ENCODE measurements at places on chromosomes 6 and 20. TPM values are rescaled to one million over a fixed set of nuclear protein-coding genes. Genes with fewer than 3 reads are reported as not detected.
A peak's percentile ranks its signal among the peaks of the same experiment; 100 is the strongest.

DNA sequence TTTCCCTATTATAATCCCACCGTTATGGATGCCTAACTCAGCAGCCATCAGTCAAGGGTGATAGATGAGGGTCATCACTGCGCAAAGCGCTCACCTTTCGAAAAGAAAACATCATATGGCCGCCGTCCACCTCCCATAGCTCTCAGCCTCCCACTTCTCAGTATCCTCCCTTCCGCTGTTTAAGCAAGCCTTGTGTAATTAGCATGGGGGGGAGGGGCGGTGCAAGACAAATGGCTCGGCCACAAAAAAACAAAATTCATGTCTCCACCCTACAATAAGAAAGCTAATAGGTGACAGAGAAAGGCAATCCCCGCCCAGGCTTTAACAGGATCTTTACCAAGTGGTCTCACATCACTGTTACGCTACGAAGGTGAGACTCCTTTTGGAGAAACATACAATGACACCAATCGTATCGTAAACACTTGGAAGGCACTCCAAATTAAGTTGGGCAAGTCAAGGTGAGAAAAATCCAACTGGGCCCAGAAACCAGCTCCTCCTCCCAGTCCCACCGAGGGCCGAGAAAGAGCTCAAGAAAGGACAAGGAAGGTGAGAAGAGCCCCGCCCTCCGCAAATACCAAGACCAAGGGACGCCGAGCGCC lies 645 bp downstream of the DDX39B start:
- peak overlapping the region; percentile 95 for H3K27ac ChIP-seq
- H3K27me3 ChIP-seq, result no peaks in the 10 kb centered on the region
- H3K4me3 ChIP-seq, result peak overlapping the region; percentile 75

DNA sequence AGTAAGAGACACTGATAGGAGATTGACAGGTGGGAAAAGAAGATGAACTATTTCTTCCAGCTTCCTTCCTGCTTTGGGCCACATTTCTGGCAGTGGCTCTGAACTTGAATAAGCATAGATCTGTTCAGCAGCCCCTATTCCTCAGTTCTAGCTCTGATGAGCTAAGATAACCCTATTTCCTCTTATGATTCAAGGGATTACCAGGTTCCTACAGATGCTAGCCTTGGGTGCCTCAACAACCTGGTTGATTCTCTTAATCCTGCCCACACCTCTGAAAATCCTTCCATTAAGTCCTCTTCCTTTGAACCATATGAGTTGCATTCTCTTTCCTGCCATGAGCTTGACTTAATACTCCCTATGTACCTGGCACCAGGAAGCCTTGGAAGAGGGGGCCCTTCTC lies 49.8 kb upstream of the MOCS1 start:
- no peak overlapping the region for H3K27ac ChIP-seq
- no peak overlapping the region for H3K4me3 ChIP-seq
- no peak for DNase-seq

GRCh38 chr20:62339647-62340062 lies 27.5 kb downstream of the LAMA5 start:
- H3K36me3 ChIP-seq, result peaks cover 60% of the 10 kb centered on the region
- no peaks in the 10 kb centered on the region for H3K4me1 ChIP-seq
- H3K4me3 ChIP-seq, result no peak overlapping the region

GRCh38 chr6:90545448-90545847 lies 41.4 kb downstream of the MAP3K7 start:
- H3K4me3 ChIP-seq, result no peak overlapping the region
- no peak overlapping the region for H3K27ac ChIP-seq
- H3K27me3 ChIP-seq, result no peaks in the 10 kb centered on the region
- H3K36me3 ChIP-seq, result peaks cover 8% of the 10 kb centered on the region

- H3K4me1 ChIP-seq, result peaks cover 19% of the 10 kb centered on the region
- H3K27me3 ChIP-seq, result no peaks in the 10 kb centered on the region
- H3K27ac ChIP-seq, result no peak overlapping the region
- H3K36me3 ChIP-seq, result no peaks in the 10 kb centered on the region
- H3K4me3 ChIP-seq, result no peak overlapping the region
Measured at GRCh38 chr6:124536842-124537191, 425.4 kb upstream of the RNF217 start.

GRCh38 chr6:149216459-149216858 lies 101.1 kb upstream of the TAB2 start:
- H3K4me1 ChIP-seq, result no peaks in the 10 kb centered on the region
- H3K36me3 ChIP-seq, result no peaks in the 10 kb centered on the region
- H3K27ac ChIP-seq, result no peak overlapping the region

GRCh38 chr6:156262014-156262413 lies 515.2 kb upstream of the ARID1B start:
- no peaks in the 10 kb centered on the region for H3K27me3 ChIP-seq
- no peaks in the 10 kb centered on the region for H3K4me1 ChIP-seq
- DNase-seq, result no peak
- no peak overlapping the region for H3K4me3 ChIP-seq

DNA sequence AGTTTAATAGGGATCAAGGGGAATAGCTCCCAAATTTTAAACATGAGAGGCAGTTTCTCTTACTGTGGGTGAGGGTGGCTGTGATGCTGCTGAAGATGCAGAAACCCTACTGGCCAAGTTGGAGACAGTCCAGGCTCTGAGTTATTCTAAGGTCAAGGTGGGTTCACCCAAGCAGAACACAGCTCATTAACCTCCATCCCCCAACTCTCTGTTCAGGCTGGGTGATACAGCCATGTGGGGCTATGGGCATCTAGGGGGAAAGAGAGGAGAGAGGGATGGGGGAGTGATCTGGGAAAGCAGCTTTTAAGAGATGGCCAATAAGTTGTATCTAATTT lies 18.9 kb upstream of the TRAM2 start:
- H3K27me3 ChIP-seq, result no peaks in the 10 kb centered on the region
- no peak for DNase-seq
- peaks cover 5% of the 10 kb centered on the region for H3K4me1 ChIP-seq

GRCh38 chr6:42118162-42119001 lies 24.0 kb downstream of the C6orf132 start:
- no peak overlapping the region for H3K4me3 ChIP-seq
- H3K27me3 ChIP-seq, result no peaks in the 10 kb centered on the region
- H3K27ac ChIP-seq, result peak overlapping the region; percentile 94
- H3K36me3 ChIP-seq, result peaks cover under 1% of the 10 kb centered on the region

DNA sequence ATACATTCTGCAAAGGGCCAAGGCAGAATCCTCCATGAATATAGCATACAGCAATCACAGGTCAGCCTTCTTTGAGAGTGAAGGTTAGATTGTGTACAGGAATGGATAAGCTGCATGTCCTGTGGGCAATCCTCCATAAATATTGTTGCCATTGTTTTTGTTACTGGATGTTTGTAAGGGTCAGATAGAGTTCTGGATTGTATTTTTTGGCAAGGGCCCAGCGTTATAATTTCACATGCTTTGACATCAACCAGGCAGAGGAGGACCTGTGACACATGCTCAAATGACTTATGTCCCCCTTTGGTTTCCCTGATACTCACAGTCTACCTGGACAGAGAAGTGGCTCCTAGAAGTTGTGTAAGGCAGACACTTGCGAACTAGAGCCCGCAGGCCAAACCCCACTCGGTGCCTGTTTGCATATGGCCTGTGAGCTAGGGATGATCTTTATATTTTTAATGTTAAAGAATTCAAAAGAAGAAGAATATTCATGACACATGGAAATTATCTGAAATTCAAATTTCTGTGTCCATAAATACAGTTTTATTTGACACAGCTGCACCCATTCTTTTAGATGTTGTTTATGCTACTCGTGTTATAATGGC lies 5.4 kb downstream of the LY86 start:
- no peak overlapping the region for H3K27ac ChIP-seq
- peaks cover 4% of the 10 kb centered on the region for H3K4me1 ChIP-seq
- peak; percentile 48 for DNase-seq
- no peak overlapping the region for H3K4me3 ChIP-seq
- H3K27me3 ChIP-seq, result no peaks in the 10 kb centered on the region

DNA sequence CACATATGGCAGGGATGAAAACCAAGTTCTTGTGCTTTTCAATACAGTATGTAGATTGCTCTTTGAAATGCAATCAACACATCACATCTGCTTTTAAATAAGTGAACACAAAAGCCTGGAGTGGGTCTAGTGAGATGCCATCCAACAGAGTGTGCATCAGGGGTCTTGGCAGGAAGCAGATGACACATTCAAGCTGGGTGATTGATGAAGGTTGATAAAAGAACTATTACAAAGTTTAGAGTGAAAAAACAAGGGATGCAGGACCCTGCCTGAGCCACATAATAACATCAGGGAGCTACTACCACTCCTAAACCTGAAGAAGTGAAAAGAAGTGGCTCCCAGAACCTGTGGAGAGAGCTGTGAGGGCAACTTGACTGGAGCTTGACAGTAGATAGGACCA lies 16.6 kb upstream of the PLCB1 start:
- peak overlapping the region; percentile 48 for H3K4me3 ChIP-seq
- no peak overlapping the region for H3K27ac ChIP-seq
- peaks cover 5% of the 10 kb centered on the region for H3K4me1 ChIP-seq
- no peak for DNase-seq
- no peaks in the 10 kb centered on the region for H3K27me3 ChIP-seq

DNA sequence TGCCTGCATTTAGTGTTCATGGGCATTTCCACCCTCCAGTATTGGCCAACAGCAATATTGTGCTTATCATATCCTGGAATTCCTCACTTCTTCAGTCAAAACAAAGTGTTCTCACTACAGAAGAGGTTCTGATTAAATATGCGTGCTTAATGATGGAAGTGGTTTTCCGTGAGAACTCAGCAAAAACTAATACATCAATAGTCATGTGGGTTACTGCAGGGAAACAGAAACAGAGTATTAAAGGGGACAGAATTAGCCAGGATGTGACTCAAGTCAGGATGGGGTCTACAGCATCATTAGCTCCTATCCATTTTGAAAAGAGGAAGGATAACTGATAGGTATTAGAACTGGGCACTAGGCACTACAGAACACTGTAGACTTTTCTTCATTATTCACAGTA lies 384.6 kb downstream of the CDKAL1 start:
- no peak overlapping the region for H3K27ac ChIP-seq
- H3K4me3 ChIP-seq, result no peak overlapping the region
- no peaks in the 10 kb centered on the region for H3K4me1 ChIP-seq
- H3K27me3 ChIP-seq, result no peaks in the 10 kb centered on the region
- no peaks in the 10 kb centered on the region for H3K36me3 ChIP-seq

- no peak for DNase-seq
- H3K36me3 ChIP-seq, result no peaks in the 10 kb centered on the region
- no peaks in the 10 kb centered on the region for H3K27me3 ChIP-seq
- H3K4me3 ChIP-seq, result no peak overlapping the region
Measured at GRCh38 chr6:116948533-116949304, 71.7 kb downstream of the RFX6 start.

DNA sequence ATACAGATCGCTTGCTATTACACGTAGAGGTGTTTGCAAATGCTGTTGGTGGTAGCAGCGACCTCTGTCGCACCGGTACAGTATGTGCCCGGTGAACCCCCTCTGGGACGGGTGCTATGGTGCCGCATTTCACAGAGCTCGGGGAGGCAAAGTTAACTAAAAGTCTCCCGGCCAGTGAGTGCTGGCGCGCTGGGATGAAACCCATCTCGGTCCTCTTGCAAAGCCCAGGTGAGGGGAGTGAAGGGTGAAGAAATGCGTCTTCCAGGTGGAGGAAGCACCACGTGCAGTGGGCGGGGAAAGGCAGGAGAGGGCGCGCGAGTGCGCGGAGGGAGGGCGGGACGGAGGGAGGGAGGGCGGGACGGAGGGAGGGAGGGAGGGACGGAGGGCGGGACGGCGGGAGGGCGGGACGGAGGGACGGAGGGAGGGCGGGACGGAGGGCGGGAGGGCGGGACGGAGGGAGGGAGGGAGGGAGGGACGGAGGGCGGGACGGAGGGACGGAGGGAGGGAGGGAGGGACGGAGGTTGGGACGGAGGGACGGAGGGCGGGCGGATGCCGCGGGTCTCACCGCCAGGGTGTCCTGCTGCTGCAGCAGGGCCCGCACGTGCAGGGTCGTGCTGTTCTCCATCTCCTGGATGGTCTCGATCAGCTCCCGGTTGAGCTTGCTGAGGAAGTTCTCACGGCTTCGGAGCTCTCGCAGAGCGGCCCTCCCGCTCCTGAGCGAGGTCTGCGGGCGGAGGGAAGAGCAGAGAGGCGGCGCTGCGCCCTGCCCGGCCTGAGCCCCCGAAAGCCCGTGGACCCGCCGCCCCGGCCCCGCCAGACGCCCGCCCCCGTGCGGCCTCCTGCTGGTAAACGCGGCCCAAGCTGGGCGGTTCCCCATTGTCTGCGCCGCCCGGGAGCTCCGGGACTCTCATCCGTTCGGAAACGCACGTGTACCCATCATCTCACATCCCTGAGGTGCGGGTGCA lies 11.7 kb downstream of the C20orf96 start:
- H3K27me3 ChIP-seq, result no peaks in the 10 kb centered on the region
- no peaks in the 10 kb centered on the region for H3K36me3 ChIP-seq
- H3K27ac ChIP-seq, result no peak overlapping the region
- no peak for DNase-seq
- H3K4me1 ChIP-seq, result no peaks in the 10 kb centered on the region
- H3K4me3 ChIP-seq, result no peak overlapping the region

DNA sequence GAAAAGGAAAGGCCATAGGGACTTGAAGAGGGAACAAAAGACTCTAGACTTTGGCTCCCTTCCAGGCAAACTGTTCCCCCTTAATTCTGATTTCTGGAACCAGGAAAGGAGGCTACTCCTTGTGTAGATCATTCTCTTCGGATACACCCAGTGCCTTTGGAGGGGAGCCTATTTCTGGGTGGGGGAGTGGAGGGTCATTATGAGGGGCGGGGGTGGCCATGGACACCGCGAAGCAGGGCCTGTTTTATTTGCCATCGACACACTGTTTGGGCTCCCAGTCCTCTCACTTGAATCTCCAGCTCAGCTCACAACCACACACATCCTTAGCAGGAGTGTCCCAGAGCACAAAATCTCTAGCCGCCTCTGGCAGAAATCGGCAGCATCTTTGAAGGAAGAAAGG lies 132.3 kb downstream of the PXDC1 start:
- no peaks in the 10 kb centered on the region for H3K36me3 ChIP-seq
- H3K27ac ChIP-seq, result no peak overlapping the region
- H3K4me1 ChIP-seq, result no peaks in the 10 kb centered on the region

DNA sequence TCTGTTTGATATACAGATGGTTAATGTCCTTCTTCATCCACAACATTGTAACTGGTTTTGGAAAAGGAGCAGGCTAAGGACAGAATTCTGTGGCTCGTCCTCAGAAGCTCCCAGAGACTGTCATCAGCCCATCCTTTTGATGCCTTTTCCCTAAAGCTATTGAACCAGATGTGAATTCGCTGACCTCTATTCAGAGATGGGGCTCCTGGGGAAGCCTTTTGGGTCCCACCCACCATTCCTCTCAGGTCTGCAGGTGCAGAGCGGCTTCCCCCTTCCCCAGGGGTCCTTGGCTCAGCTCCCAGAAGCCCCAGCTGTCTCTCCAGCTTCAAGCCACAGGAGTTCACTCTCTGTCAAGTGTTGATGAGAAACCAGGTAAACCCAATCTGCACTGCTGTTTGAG lies 191.7 kb downstream of the SMOC2 start:
- no peak overlapping the region for H3K4me3 ChIP-seq
- no peak overlapping the region for H3K27ac ChIP-seq
- H3K36me3 ChIP-seq, result no peaks in the 10 kb centered on the region
- H3K27me3 ChIP-seq, result no peaks in the 10 kb centered on the region
- DNase-seq, result no peak

- H3K4me1 ChIP-seq, result no peaks in the 10 kb centered on the region
- H3K36me3 ChIP-seq, result no peaks in the 10 kb centered on the region
- no peak overlapping the region for H3K4me3 ChIP-seq
- DNase-seq, result no peak
- H3K27ac ChIP-seq, result no peak overlapping the region
Measured at GRCh38 chr6:132122176-132122575, 171.0 kb upstream of the CCN2 start.

Gene MYL9
- 13.3 TPM for total RNA-seq

Gene HNF4A
- total RNA-seq, result 0.58 TPM

Gene RPP40
- total RNA-seq, result 21.0 TPM

Gene DEF6
- total RNA-seq, result 27.0 TPM

Gene MAFB
- total RNA-seq, result not detected

Gene DNMT3B
- total RNA-seq, result 8.0 TPM

Gene SEC23B
- 78.5 TPM for total RNA-seq

Gene GPLD1
- 1.7 TPM for total RNA-seq

Gene MACROD2
- 8.5 TPM for total RNA-seq

Gene MAPK13
- 146 TPM for total RNA-seq
